ENCODE measurements at places on chromosomes 11 and 22.

DNA sequence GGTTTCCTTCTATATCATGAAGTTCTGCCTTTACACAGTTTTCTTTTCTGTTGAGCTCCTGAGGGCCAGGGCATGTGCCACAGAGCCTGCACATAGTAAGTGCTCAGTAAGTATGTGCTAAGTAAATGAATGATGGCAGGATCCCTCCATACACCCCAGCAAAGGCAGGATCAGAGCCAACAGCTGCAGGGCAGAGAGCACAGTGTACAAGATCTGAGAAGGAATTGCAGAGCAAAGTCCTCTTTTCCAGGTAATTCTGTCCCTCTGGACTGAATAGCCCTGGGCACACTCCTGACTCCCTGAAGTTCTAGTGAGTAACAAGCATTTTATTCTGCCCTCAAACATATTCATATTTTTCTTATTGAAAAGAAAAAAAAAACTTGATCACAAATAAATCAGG, 117.7 kb downstream of the GALNT18 start:
- no peaks in the 10 kb centered on the region for H3K27me3 ChIP-seq
- no peak overlapping the region for H3K27ac ChIP-seq
- no peak for DNase-seq
- no peaks in the 10 kb centered on the region for H3K36me3 ChIP-seq
- H3K4me3 ChIP-seq, result no peak overlapping the region
- peaks cover 30% of the 10 kb centered on the region for H3K4me1 ChIP-seq

GRCh38 chr11:115458877-115459276, 45.3 kb downstream of the CADM1 start:
- H3K4me3 ChIP-seq, result no peak overlapping the region
- no peak overlapping the region for H3K27ac ChIP-seq
- H3K4me1 ChIP-seq, result no peaks in the 10 kb centered on the region
- H3K27me3 ChIP-seq, result no peaks in the 10 kb centered on the region

- H3K4me3 ChIP-seq, result peak overlapping the region; percentile 88
- no peak for DNase-seq
- peaks cover 25% of the 10 kb centered on the region for H3K36me3 ChIP-seq
- H3K27me3 ChIP-seq, result no peaks in the 10 kb centered on the region
- H3K27ac ChIP-seq, result no peak overlapping the region
- H3K4me1 ChIP-seq, result peaks cover 19% of the 10 kb centered on the region
Measured at GRCh38 chr11:65111159-65111743, 421 bp upstream of the TM7SF2 start.

DNA sequence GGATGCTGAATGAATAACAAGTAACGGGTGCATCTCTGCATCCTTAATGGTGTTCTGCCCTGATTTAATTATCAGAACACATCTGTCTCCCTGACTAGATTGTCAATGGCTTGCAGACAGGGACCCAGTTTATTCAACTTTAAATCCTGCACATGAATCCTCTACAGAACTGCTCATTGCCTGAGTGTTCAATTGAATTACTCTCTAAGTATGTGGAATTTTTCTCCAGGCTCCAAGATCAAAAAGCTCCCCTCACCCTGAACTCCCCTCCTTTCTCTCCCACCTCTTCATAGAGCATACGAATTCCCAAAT, 11.8 kb downstream of the MB start:
- H3K36me3 ChIP-seq, result no peaks in the 10 kb centered on the region
- DNase-seq, result no peak
- no peak overlapping the region for H3K27ac ChIP-seq
- H3K4me1 ChIP-seq, result peaks cover 12% of the 10 kb centered on the region
- no peaks in the 10 kb centered on the region for H3K27me3 ChIP-seq
- no peak overlapping the region for H3K4me3 ChIP-seq

DNA sequence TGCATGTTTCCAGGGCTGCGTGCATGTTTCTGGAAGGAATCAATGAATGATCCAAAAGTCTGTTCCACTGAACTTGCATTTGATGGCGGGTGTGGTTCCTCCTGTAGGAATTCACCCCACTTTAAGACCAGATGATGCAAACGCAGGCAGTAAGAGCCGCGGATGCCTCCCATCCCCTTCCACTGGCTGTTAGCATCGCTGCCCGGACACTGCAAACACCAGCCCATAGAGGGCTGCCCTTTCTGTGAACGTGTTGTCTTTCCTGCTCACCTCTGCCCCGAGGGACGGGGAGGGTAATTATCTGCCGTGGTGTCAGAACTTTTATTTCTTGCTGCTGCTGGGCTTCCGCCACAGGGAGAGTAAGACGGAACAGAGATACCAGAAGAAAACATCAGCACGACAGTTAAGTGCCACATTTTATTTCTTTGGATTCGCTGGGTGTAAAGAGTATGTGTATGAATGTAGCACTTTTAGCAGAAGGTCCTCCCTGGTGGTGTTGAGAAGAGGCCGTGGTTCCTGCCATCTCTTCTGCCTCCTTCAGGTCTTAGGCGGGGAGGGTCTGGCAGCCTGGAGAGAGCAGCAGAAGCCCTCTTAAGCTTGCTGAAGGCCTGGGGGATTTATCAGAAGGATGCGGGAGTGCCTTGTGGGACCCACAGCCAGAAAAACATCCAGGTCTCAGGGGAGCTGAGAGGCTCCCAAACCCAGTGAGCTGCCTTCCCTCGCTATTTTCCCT, 53.2 kb upstream of the NECTIN1 start:
- no peak overlapping the region for H3K4me3 ChIP-seq
- H3K27me3 ChIP-seq, result no peaks in the 10 kb centered on the region
- H3K36me3 ChIP-seq, result no peaks in the 10 kb centered on the region
- no peak overlapping the region for H3K27ac ChIP-seq
- peaks cover 6% of the 10 kb centered on the region for H3K4me1 ChIP-seq

DNA sequence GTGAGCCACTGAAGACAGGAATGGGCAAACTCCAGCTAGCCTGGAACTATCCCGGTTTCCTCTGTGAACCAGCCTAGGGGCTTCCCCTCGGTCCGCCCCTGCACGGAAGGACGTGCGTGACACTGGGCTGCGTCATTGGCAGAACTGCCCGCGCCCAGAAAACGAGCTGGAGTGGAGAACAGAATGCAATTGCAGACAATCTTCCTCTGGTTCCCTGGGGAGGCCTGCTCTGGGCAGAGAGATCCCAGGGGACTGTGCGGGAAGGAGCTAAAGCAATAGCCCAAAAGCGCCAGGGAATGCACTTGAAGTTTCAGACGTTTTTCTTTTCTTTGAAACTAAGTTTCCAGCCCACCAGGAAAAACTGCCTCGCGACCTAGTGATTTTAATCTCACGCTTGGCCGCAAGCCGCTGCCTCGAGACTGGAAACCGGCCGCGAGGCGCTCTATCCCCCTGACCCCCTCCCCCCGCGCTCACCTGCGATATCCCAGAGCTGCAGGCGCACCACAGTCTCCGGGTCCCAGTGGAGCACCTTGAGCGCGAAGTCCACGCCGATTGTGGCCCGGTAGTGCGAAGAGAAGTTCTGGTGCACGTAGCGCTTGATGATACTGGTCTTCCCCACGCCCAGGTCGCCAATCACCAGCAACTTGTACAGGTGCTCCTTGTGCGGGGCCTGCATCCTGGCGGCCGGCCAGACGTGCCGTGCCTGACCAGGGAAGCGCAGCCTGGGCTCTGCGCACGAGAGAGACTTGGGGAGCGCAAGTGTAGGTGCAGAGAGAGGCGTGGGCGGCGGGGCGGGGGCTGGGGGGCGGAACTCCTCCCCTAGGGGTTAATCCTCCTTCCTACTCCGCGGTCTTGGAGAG, at the start of gene RAB38:
Gene RAB38, minus strand, starts transcription at position 735 of the 860 bp plus-strand sequence. Its CDS starts 59 bp downstream, at position 676.
- no peaks in the 10 kb centered on the region for H3K4me1 ChIP-seq
- peak within 1 kb of the TSS; percentile 5 for H3K27ac ChIP-seq
- peak; percentile 15 for DNase-seq
- no peaks in the 10 kb centered on the region for H3K27me3 ChIP-seq

- no peaks in the 10 kb centered on the region for H3K27me3 ChIP-seq
- no peaks in the 10 kb centered on the region for H3K4me1 ChIP-seq
- H3K27ac ChIP-seq, result no peak overlapping the region
- no peak for DNase-seq
- no peak overlapping the region for H3K4me3 ChIP-seq
- no peaks in the 10 kb centered on the region for H3K36me3 ChIP-seq
Measured at GRCh38 chr22:49404576-49405241, 423.0 kb downstream of the BRD1 start.

DNA sequence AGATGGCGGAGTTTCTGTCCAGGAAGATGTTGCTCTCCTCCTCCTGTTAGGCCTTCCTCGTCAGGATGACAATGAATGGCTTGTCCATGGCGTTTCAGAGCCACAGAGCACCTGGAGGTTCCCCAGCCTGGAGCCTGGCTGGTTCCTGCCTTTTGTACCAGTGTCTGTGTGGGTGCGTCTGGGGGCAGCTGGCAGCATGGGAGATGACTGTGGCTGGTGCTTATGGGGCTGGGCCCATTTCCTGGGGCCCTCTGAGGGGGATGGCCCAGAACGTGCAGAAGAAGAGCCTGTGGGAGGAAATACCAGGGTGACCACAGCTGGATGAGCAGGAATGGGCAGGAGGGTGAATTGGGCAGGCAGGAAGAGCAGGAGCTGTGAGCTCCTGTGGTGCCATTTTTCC, 6.7 kb downstream of the SLC37A2 start:
- peaks cover 3% of the 10 kb centered on the region for H3K4me1 ChIP-seq
- H3K27me3 ChIP-seq, result no peaks in the 10 kb centered on the region
- H3K36me3 ChIP-seq, result no peaks in the 10 kb centered on the region
- H3K27ac ChIP-seq, result peak overlapping the region; percentile 38
- no peak overlapping the region for H3K4me3 ChIP-seq

DNA sequence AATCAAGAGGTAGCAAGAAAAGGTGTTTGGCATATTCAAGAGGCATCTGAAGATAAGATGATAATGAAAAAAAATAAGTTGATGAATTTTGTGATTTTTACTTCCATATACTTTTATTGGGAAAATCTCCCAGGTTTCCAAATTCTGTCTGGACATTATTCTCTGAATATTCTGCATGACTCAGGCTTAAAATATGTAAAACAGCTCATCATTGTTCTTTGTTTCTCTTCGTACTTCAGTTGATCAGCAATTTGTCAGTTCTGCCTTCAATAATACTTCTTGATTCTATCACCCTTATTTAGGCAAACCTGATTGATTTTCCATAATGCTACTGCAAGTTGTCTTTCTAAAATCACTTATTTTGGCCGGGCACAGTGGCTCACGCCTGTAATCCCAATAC, 30.2 kb downstream of the GTF2H1 start:
- DNase-seq, result no peak
- H3K27me3 ChIP-seq, result no peaks in the 10 kb centered on the region
- no peak overlapping the region for H3K27ac ChIP-seq

DNA sequence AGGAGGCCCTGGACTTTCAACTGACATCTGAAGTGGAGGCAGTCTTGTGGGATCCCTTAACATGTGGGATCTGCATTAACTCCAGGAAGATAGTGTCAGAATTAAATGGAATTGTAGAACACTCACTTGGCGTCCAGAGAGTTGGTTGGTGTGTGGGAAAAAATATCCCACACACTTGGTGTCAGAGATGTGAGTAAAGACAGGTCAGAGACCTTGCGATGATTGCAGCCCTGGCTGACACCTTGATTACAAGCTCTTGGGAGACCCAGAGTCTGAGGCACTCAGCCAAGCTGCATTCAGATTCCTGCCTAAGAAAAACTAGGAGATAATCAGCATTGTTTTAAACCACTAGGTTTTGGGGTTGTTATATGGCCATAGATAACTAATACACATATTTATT, 7.2 kb upstream of the TPCN2 start:
- H3K27me3 ChIP-seq, result no peaks in the 10 kb centered on the region
- no peak for DNase-seq
- H3K4me1 ChIP-seq, result peaks cover 2% of the 10 kb centered on the region
- H3K4me3 ChIP-seq, result no peak overlapping the region
- no peak overlapping the region for H3K27ac ChIP-seq

- H3K27ac ChIP-seq, result peak overlapping the region; percentile 63
- peaks cover 76% of the 10 kb centered on the region for H3K4me1 ChIP-seq
- H3K27me3 ChIP-seq, result peaks cover 15% of the 10 kb centered on the region
- DNase-seq, result no peak
- H3K36me3 ChIP-seq, result no peaks in the 10 kb centered on the region
Measured at GRCh38 chr22:29311464-29312217, 3.9 kb downstream of the RASL10A start.

GRCh38 chr11:11313426-11313825, 39.6 kb downstream of the CSNK2A3 start:
- H3K27me3 ChIP-seq, result no peaks in the 10 kb centered on the region
- H3K4me1 ChIP-seq, result no peaks in the 10 kb centered on the region
- no peak overlapping the region for H3K4me3 ChIP-seq
- no peaks in the 10 kb centered on the region for H3K36me3 ChIP-seq
- H3K27ac ChIP-seq, result peak overlapping the region; percentile 66

DNA sequence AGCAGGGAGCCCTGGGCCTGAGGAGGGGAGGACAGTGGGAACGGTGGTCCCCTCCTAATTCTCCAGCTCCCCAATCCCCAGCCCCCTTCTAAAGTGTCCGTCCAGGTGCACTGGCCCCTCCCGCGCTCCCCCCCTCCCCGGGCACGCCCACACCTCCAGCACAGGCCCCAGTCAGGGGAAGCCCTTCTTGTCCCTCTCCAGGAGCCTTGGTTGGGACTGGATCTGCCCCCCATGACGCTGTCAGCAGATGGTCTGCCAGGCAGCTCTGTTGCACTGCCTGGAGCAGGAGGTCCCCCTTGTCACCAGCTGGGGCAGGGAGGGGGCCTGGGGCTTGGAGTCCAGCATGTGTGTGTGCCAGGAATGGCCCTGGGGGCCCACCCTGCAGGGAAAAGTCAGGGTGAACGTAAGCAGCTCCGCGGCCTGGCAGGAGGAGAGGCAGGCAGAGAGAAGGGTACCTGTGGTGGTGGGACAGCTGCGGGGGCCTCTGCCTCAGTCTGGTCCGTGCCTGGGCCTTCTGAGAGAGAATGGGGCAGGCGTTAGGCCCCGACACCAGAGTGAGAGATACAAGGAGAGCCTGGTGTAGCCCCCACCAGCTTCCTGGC, 1.6 kb downstream of the IRF7 start:
- H3K4me1 ChIP-seq, result peaks cover 14% of the 10 kb centered on the region
- no peaks in the 10 kb centered on the region for H3K27me3 ChIP-seq
- no peak for DNase-seq

Data from thoracic aorta (tissue), 2 donors.